Stimulated activated CD8-positive, alpha-beta memory T cell treated with anti-CD3 and anti-CD28 coated beads, Interleukin-4, amount 100 ng/mL, for 1 hour (primary cell): ENCODE measurements at places on chromosomes 12 and 14.

- no peak for DNase-seq
These were observed 7.6 kb downstream of the ABCC9 start for GRCh38 chr12:21933656-21934055.

GRCh38 chr14:100419856-100420255, 96.7 kb downstream of the SLC25A47 start:
- no peak for DNase-seq

DNA sequence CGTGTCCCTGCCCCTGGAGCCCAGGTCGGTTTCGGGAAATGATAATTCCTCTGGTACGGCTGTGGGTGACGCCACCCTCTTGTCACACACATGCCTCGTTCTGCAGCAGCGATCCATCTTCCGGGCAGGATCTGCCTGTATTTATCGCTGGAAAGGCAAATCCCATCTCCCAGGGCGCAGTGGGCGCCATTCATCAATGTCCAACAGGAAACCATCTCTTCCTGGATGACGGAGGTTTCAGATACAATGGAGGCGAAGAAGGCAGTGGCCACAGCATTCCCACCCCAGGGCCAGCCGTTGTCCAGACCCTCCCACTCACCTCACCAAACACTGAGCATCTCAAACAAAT, 74.2 kb downstream of the NOC4L start:
- no peak for DNase-seq

- no peak for DNase-seq
These were observed 132.1 kb downstream of the DYRK2 start for GRCh38 chr12:67780580-67781084.

GRCh38 chr14:57491640-57492039, 2.0 kb downstream of the CCDC198 start:
- no peak for DNase-seq

DNA sequence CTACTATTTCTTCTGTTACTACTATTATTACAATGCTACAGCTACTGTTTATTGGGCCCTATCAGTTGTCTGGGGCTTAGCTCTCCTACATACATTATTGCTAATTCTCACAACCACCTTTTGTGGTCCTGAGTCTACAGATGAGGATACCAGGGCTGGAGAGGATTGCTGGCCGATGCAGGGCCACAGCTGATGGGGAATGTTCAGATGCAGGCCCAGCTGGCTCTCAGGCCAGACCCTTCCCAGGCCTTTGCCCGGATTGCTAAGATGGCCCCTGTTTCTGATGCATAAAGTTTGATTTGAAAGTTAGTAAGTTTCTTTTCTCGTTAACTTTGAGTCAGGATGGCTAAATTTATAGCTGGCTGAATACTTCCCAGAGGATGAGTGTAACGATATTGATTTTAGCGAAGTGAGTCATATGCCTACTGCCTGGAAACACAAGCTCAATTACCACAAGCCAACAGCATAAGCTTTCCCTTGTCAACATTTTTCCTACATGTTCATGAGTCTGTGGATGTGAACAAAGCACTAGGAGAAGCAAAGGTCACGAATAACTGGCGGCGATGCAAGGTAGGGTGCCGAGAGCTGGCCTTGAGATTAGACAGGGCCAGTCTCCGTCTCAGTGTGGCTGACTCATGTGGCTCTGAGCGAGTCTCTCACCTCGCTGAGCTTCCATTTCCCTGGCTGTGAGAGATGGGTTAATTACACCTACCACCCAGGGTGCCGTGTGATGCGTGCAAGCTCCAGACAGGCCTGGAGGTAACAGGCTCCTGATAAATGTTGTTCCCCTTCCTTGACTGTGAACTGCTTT, 111.0 kb downstream of the BEGAIN start:
- DNase-seq, result no peak

- no peak for DNase-seq
These were observed 279.6 kb upstream of the TMEM132C start for GRCh38 chr12:127987199-127987901.
